ENCODE measurements at places on chromosomes 1 and 21. TPM values are rescaled to one million over a fixed set of nuclear protein-coding genes. Genes with fewer than 3 reads are reported as not detected.

The FH gene
- 56.7 TPM for total RNA-seq

The RGSL1 gene
- not detected for total RNA-seq

The LCE2B gene
- not detected for total RNA-seq

The CCDC27 gene
- not detected for total RNA-seq

The SUMO3 gene
- 116 TPM for total RNA-seq

Data from nasal cavity respiratory epithelium epithelial cell of viscerocranial mucosa (primary cell).